ENCODE measurements at places on chromosomes 6 and 20. TPM values are rescaled to one million over a fixed set of nuclear protein-coding genes. Genes with fewer than 3 reads are reported as not detected.

GRCh38 chr20:40961686-40962640 lies 66.7 kb upstream of the TOP1 start:
- DNase-seq, result no peak

- DNase-seq, result no peak
These were observed 962.5 kb downstream of the KIF16B start for GRCh38 chr20:15610787-15611186.

DNA sequence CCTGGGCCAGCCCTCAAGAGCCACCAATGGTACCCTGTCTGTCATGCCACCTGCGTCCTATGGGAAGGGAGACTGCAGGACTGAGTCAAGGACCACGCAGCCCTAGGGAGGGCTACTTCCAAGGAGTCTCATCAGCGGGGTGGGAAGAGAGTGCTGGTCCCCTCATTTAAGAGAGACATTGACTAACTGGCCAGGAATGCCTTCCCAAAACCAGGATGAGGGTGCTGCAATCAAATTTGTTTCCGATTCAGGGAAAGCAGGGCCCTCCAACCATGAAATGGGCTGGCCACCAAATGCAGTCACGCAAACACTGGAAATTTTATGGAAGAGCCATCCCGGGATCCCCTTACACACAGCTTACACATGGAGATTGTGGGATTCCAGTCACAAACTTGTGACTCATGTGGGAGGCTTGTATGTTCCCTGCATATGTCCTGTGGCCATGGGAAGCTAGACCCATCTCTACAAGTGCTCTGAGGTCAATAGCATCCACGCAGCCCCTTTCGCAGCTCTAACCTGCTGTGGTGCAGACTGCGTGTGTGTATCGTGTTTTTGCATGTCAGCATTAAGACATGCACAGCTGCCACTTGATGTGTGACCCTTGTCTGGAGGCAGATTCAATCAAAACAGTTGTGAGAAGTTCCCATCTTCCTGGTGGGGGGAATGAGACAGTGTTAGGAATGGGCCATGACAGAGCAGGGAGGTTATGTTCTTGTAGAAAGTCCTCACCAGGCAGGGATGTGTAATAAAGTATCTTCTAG lies 53.0 kb upstream of the CST7 start:
- no peak for DNase-seq

DNA sequence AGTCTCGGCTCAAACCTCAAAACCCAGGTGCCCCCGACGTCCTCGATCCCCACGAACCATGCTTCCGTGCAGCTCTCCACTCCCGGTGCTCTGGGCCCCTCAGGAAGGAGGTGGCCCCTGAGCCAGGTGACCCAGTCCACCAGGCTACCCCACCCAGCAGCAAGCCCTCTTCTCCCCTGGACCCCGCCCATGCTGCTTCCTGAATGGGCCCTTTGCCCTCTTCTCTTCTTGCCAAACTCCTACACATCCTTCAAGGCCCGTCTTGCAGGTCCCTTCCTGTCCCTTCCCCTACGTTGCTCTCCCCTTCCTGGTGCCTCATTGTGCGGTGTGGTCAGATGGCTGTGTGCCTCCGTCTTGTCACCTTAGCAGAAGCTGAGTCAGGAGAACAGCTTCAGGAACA lies 3.4 kb upstream of the GATA5 start:
- no peak for DNase-seq

DNA sequence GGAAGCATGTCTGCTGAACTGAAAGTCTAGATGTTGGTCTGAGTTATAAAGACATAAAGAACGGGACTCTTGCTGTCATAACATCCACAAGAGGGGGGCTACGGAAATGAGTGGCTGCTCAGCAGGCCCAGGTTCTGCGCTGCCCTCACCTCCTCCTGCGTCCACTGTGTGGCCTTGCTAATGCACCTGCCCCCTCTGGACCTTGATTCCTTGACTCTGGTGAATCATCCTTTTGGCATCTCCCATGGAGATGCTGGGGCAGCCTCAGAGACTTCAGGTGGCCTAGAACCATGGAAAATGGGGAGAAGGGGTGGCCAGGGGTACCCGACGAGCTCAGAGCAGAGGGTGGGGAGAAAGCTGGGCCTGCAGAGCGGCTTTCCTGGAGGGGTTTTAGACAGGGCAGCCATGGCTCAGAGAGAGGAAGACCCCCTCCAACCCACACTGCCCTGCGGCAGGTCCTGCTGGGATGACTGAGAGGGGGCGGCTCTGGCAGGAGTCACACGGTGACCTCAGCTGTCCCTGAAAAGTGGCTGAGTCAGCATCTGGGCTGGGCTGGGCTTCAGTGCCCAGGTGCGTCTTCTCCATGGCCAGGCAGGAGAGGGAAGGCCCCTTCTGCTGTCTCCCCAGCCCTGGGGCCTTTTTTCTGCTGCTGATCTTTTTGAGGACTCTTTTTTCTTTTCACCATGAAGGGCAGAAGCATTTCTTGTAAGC lies 46.9 kb downstream of the DLGAP4 start:
- DNase-seq, result no peak

Gene PI16
- total RNA-seq, result 17.6 TPM
